ENCODE measurements at places on chromosomes 5 and 9.

DNA sequence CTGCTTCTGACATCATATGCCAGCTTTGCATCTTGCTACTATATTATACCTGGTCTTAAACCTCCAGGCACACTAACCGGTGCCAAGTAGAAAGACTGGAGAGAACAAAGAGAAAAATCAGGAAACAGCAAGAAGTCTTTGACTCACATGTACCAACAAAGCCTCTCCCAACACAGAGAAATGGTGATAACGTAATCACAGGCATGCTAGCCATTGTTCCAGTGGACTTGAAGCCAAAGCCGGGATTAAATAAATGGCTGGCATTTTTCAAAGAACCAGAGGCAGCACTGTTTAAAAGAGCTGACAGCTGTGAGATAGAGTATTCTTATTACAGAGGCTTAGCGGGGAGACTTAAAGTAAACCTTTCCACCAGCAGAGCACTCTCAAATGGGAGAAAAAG lies 148.4 kb upstream of the NFIL3 start:
- no peak for DNase-seq

- no peak for DNase-seq
Observed at GRCh38 chr5:119071561-119071995, 691 bp downstream of the DMXL1 start.

GRCh38 chr5:82694711-82695285 lies 382.4 kb downstream of the TMEM167A start:
- DNase-seq, result no peak

- no peak for DNase-seq
Observed at GRCh38 chr5:87109746-87110145, 157.9 kb upstream of the RASA1 start.

GRCh38 chr5:67901814-67902496 lies 313.6 kb upstream of the PIK3R1 start:
- DNase-seq, result no peak

GRCh38 chr9:32596936-32597335 lies 24.0 kb upstream of the NDUFB6 start:
- no peak for DNase-seq

DNA sequence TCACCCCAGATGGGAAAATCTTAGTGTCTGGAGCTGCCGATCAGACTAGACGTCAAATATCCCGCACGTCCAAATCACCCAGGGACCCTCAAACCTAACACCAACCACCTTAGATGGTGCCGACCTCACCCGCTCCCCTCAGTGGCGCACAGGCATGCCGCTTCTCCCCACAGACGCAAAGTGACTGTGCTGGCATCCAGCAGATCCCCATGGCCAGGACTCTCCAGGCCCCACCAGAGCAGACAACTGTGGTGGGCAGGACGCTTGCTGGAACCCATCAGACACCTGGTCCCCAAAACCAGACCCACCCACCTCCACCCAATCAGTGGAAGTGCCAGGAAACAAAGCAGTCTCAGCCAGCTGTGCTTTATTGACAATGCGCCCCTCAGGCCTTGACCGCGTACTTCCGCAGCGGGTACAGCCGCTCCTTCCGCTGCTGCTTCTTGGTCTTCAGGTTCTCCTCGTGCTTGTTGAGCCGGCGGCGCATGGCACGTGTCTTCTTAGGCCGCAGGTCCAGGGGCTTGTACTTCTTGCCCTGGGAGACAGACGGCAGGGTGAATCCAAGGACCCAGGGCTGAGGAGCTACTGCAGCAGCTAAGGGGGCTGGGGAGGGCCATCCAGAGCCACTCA lies 4.1 kb downstream of the RPL35 start:
- no peak for DNase-seq

DNA sequence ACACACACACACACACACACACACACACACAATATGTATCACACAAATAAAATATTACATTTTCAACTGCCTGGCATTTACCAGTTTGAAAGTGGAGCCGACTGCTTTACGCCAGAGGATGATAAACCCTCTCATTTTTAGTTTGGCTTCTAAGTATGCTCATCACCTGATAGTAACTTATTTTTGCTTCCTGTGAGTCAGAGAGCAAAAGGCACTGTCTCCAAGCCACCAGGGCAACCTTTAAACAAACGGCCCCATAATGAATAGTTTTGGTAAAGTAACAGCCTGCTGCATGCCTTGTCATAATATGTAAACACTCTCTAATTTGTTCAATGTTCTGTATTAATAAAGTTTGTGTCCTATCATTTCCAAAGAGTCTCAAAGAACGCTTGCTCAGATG lies 26.9 kb downstream of the KLF4 start:
- peak; percentile 20 for DNase-seq

DNA sequence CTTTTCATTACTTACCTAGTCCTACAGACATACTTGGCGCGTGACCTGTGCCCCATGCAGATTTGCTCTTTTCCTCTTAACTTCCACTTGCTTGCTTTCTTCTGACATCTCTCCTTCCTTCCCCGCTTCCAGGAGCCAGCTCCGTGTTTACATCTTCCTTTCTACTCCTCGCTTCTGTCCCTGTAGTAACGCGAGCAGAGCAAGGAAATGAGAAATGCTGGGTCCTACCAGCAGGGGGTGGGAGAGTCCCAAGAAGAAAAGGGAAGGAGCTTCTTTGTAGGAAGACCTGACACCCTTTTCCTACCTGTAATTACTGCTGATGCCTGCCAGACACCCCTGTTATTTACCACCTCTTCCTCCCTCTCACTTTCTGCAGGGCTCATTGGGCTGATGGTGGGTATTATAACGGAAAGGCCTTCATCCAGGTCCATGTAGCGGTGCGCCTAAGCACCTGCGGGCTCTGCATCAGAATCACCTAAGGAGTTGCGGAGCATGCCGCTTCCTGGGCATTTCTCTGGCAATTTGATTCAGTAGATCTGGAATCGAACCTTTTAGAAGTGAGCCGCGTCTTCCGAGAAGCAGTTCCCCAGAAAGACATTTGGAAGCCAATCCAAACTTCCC lies 1260.8 kb upstream of the WWC1 start:
- DNase-seq, result no peak

- DNase-seq, result no peak
Observed at GRCh38 chr5:30100929-30101328, 1092.6 kb upstream of the CDH6 start.

- DNase-seq, result no peak
Observed at GRCh38 chr9:83456226-83456625, 82.0 kb downstream of the FRMD3 start.

DNA sequence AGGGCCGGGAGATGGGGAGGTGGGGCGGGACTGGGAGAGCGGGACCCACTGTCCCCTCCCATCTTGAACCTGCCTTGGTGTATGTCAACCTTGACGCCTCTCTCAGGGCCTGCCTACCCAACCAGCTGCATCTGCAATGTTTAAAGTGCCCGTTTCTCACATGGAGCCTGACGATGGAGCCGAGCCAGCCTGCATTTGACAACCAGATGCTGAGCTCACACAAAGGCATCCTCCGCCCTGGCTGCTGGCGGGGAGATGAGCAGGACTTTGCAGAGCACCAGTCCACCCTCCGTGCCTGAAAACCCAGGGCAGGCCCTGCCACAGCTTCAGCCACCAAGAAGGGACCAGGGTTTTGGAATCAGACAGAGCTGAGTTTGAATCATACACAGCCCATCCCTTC lies 141.1 kb upstream of the SMIM23 start:
- DNase-seq, result no peak

DNA sequence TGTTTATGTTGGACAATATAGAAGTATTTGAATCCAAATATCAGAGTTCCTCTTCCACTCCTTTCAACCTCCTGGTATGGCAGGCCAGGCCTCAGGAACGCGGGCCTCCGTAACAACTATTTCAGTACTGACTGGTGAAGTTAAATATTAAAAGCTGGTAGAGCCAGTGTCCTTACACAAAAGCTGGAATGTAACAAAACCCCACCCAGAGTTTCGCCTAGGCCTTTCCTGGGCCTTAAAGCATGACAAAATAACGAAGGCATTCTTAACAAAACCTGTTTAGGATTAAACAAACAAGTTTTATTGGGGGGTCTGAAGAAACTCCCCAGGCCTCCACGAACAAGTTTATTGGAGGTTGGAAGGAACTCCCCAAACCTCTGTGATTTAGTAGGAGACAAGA lies 61.6 kb upstream of the GNE start:
- no peak for DNase-seq

DNA sequence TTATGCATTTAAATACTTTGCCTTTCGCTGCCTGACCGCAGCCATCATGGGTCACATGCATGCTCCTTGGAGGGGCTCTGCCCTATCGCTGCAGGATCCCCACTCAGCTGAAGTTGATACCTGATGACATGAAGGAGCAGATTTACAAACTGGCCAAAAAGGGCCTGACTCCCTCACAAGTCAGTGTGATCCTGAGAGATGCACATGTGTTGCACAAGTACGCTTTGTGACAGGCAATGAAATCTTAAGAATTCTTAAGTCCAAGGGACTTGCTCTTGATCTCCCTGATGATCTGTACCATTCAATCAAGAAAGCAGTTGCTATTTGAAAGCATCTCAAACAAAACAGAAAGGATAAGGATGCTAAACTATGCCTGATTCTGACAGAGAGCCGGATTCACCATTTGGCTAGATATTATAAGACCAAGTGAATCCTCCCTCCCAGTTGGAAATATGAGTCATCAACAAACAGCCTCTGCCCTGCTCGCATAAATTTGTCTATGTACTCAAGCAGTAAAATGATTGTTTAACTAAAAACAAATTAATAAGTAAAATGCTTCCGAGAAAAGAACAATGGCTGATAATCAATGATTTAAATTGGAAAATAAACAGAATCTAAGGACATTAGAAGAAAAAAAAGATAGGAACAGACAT lies 41.6 kb upstream of the PPP2CA start:
- DNase-seq, result no peak

GRCh38 chr5:76547242-76547890 lies 75.8 kb downstream of the F2RL2 start:
- no peak for DNase-seq

- DNase-seq, result peak; percentile 99
Observed at GRCh38 chr5:121968910-121969607, 7.3 kb downstream of the SRFBP1 start.

- no peak for DNase-seq
Observed at GRCh38 chr9:69943148-69943806, 100.4 kb upstream of the MAMDC2 start.

DNA sequence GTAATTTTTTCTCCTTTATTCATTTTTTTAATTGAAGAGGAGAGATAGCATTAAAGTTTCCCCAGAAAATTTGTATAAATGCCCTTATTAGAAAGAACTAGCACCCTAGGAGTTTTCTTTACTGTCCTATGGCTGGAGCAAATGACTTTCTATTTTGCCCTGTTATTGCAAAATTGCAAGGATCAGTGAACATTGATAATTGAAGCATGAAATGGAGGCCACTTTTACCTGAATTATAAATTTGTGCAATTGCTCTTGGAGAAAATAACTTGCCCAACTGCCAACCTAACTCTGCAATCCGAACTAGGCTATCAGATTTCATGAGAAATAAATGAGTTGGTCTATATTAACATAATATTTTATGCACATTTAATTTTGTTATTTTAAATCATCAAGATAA lies 111.9 kb downstream of the MTRR start:
- no peak for DNase-seq

DNA sequence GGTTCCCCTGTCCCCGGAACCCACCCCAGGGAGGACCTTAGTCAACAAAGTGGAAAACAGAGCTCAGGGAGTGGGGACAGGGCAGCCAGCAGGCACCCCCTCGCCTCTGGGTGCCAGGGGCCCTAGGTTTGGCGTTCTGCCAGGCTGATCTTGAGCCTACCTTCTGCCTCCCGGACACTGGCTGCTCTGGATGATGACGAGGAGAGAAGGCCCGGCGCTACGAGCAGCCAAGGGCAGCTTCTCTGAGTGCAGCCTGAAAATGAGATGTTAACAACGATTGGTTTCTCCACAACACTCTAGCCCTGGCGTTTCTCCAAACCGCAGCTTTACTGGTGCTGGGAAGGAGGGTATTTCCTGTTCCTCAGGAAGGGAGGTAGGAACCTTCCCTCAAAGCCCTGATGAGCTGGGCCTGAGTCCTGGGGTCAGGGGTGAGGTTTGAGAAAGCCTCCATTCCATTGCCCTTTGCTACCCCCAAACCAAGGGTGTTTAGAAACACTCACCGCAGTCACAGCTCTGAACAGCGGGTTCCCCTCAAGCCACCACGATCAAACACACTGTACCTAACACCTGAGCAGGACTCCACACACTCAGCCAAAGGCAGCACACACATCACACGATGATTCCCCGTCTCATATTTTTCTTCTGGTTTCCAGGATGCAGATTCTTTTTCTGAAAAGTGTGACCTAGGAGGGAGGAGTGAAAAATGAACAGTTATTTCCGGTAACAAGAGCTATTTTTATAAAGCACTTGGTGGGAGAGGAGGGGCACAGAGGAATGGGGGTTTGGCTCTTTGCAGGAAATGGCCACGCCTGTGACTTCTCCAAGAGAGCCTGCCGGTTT lies at the start of gene STING1:
Gene STING1 (minus strand): TSS at position 709 of the 840 bp plus-strand sequence. CDS start 1,054 bp downstream, outside the sequence.
- peak; percentile 97 for DNase-seq

GRCh38 chr9:96089452-96090085 lies 212.4 kb downstream of the HSD17B3 start:
- DNase-seq, result no peak

DNA sequence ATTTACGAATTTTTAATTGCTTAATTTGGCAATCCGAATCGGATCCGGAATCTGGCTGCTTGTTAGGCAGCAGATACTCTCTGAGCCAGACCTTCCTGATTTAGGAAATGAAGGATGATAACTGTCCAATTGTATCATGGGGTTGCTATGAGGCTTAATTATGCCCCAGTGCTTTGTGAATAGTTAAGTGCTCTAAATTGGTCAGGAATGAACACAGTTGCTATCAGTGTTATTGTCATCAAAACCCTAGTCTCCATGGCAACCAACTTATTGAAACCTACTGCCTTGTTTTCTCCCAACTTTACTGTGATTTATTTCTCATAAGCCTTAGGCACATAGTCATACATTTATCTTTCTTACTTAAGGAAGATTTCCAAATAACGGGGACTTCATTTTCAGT lies 47.9 kb downstream of the MAMDC2 start:
- no peak for DNase-seq

- DNase-seq, result no peak
Observed at GRCh38 chr5:61970218-61970617, 335.8 kb upstream of the KIF2A start.

GRCh38 chr9:127088724-127089615 lies 33.5 kb downstream of the ANGPTL2 start:
- DNase-seq, result no peak

DNA sequence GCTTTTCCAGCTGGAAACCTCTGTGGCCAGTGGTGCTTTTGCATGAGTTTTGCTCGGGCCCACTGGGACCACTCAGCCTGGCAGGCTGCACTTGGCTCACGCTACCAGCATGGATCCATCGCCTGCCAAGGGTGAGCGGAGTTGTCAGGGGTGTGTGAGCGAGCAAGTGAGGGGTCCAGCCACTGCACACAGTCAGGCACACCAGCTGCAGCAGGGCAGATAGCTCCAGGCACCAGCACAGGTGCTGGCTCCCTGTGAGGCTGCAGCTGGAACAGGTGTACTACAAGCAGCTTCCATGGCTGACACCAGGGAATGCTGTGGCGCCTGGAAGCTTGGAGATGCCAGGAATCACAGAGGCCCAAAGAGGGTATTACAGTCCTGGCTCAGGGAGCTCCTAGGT lies 391.2 kb upstream of the SGCD start:
- no peak for DNase-seq

Measured in stromal cell of bone marrow (primary cell).